ENCODE measurements at places on chromosomes 5 and 9.

DNA sequence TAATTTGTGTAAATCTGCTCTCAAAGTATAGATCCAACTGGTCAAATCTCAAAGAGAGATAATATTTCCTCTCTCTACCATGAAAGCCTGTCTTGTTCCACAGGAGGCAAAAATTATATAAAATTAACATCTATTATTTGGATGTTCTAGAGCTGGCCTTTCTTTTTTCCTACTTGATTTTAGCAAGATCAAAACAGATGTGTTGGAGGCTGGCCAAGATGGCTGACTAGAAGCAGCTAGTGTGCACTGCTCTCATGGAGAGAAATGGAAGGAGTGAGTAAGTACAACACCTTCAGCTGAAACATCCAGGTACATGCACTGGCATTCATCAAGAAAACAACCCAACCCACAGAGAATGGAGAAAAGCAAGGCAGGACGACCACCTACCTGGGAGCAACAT, 298.6 kb upstream of the SLC24A2 start:
- DNase-seq = no peak

GRCh38 chr9:14314424-14314928, 535 bp upstream of the NFIB start:
- DNase-seq = peak; percentile 39

GRCh38 chr5:29379619-29380018, 1813.9 kb upstream of the CDH6 start:
- DNase-seq = no peak

GRCh38 chr5:81420039-81420667, 26.2 kb upstream of the ACOT12 start:
- DNase-seq = no peak

DNA sequence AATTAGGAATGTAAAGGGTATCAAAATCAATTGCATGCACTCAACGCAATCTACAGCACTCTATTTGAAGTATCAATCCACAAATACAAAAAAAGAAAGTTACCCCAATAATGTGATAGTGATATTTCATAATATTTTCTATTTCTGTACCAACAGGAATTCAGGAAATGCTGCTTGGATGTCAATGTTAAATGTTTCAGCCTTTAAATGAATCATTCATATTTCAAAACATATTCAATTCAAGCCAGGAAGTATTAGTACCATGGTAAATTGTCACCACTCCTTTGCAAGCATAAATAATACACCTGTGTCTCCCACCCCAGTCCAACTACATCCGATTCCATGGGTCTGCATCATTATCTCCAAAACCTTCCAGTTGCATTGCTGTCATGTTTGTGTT, 1185.5 kb upstream of the CDH18 start:
- DNase-seq = no peak

DNA sequence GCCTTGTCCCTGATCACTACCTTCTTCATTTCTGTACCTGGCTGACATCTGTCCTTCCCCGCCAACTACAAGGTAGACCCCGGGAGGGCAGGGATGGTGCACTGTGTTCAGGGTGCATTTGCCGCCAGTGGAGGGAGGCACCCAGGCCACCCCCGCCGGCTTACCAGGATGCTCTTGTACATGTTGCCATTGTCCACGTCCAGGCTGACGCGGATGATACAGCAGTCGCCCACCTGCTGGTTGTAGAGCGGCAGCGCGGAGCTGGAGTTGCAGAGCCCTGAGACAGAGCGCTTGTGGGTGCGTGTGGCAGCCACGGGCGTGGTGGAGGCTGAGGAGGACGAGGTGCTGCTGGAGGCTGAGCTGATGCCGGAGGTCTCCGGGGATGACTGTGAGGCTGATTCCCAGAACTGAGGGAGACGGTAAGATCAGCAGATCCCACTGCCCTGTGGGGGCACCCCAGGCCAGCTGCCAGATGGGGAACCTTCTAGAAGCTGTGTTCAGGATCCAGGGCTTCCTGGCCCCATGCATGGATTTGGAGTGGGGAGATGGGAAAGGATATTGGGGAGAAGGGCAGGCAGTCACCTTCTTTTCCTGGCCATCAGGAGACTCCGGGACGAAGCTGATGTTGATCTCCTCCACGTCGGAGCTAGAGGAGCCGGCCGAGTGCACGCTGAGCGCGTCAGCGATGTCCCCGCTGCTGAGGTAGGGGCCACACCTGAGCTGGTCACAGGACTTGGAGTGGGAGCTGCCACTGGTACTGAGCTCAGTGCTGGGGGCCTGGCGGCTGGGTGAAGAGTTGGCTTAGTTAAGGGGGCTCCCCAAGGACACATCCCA, 19.5 kb downstream of the RALGDS start:
- DNase-seq = no peak

- peak; percentile 31 for DNase-seq
Measured at GRCh38 chr9:137244486-137245449, 3.7 kb downstream of the TUBB4B start.

- no peak for DNase-seq
Measured at GRCh38 chr5:14450018-14450524, 131.5 kb upstream of the OTULINL start.

GRCh38 chr9:81103597-81104471, 585.5 kb downstream of the TLE1 start:
- DNase-seq = no peak

DNA sequence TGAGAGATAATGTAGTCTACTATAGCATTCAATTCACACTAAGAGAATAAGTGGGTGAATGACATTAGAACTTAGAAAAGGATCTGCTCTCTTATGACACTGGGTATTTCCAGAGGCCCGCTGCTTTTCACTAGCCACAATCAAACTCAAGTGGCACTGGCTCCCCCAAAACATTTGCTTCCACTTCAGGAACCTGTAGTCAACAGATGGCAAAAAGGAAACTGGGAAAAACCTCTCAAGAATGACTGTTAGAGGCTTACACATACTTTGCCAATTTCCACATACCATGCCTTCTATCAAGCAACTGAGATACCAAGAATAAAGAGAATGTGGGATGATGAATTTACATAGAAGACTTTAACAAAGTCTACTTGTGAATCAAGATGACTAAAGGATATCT, 11.2 kb downstream of the POC5 start:
- DNase-seq = no peak

GRCh38 chr9:129357773-129358245, 179.7 kb upstream of the IER5L start:
- no peak for DNase-seq

- DNase-seq = peak; percentile 54
Measured at GRCh38 chr9:112971415-112971814, 40.6 kb downstream of the ZNF883 start.

DNA sequence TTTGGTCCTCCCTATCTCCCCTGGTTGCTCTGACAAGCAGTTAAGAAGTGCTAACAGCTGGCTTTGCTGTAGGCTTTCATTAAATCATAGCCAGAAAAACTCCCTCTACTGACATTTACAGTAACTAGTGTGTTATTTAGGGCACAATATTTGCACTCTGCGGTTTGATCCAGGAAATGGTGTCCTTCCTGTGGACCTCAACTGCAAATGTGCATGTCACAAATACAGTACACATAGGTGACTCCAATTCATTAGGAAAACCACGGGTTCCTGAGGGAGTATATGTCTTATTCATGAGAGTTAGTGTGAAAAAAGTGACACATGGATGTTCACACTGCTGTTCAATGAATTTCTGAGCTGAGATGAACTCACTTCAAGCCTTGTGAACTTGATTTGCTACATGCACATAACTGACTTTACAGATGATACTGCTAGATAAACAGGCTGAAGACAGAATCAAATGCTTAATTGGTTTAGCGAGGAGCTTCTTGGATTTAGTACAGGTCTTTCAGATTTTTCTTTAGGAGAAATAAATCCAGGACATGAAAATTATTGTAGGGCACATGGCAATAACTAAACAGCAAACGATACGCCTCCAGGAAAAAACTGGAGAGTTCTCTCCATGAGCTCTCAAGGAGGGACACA, 281.5 kb downstream of the EFNA5 start:
- no peak for DNase-seq

GRCh38 chr9:77162366-77162765, 15.0 kb upstream of the VPS13A start:
- DNase-seq = no peak

DNA sequence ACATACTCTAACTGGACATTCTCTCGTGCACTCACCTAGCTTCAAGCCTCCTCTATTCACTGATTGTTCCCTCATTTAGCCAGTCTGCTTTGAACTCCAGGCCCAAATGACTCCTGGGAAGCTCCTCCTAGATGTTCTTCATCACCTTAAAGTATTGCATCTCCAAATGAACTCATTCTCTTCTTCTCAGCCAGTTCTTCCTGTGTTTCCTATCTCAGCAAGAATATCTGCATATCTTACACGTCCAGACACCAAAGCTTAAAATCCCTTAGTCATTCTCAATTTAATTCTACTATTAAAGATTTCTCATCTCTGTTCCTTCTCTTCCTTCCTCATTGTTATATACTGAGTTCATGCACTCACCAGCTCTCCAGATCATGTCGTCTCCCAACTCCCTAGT, 118.6 kb upstream of the DAB2 start:
- no peak for DNase-seq

DNA sequence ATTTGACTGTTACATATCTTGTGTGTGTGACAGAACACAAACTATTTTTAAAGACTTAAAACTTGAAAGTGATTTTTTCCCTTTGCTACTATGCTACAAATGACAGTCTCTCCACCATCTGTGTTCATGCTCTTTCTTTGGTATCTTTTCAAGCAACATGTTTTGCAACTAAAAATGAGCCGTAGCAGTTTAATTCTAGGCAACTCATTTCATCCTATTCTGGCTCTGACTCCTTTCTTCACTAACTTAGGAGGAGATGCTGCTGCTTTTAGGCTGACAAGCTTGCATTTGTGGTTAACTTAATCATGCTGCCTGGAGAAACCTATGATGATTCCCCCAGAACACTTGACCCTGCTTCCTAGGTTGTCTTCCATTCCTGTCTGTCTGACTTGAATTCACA, 100.6 kb downstream of the HACD4 start:
- no peak for DNase-seq

GRCh38 chr5:1479581-1480188, 34.4 kb upstream of the SLC6A3 start:
- DNase-seq = peak; percentile 64

DNA sequence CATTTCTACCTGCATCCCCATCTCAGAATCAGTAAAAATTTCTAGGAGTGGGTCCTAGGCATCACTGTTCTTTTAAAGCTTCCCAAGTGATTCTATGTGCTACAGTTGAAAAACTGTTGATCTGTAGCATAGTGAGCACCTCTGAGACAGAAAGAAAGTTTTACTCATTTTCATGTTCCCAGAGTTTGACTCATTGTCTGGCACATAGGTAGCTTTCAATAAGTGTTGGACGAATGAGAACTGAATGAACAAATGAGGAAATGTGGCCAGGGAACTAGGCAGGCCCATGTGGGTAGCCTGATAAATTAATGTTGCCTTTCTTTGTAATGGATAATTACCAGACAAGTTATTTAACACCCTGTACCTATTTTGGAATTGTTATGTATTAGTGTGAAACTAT, 33.8 kb downstream of the RNF180 start:
- DNase-seq = no peak

DNA sequence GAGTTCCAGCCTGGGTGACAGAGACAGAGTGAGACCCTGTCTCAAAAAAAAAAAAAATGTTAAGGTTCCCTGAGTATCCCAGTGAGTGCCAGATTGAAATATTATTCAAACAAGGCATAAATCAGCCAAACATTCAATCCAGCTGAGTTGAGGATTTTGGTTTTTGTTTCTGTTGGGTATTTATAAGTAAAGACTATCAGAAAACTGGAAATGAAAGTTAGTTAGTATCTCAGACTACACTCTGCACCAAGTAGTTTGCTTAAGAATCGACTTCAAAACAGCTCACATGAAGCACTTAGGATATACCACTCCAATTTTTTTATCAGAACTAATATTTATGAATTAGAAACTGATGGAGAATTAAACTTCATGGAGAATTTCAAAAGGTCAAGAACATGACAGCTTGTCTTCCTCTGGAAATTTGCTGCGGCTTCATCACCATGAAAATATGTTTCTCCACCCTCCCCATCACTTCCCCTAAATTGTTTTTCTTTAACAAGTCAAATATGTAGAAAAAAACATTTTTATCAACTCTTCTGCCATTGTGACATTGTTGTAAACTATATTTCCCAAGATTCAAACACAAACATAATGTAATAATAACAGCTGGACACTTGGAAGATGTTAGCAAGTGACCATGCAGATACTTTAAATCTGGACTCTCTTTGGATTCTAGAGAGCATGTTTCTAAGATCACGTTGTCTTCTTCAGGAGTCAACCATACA, 110.0 kb upstream of the PTGER4 start:
- no peak for DNase-seq

DNA sequence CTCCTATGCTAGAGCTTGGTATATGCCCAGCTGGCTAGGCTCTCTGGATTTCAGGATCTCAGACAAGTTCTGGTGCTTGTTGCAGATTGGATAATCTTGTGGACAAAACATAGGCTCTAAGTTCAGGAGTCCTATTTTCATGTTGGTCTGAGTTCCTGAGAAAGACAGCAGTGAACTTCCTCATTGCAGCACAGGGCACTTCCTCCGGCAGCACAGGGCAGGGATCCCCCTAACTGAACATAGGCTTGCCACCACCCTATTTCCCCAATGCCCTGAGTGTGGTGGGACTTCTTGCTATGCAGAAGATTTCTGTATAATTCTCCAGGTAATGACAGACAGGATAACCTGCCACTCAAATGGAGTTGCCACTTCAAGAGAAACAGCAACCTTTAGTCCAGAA, 220.1 kb downstream of the PIK3R1 start:
- DNase-seq = no peak

DNA sequence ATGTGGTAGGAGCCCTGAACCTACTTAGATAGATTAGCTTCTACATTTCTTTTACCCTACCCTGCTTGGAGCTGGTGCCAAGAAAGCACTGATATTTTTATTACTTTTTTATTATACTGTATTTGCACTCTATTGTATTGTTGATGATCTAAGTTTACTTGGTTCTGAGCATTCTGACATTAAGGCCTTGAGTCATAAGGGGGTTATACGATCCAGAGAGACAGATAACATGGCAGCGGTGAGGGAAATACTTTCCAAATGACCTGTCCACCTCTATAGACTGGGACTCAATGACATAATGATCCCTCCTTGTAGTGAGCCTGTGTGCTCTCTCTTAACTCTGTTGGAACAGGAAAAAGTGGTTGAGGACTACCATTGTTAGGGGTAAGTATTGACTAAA, 176.3 kb downstream of the MAN2A1 start:
- DNase-seq = no peak

- DNase-seq = no peak
Measured at GRCh38 chr5:118451697-118452247, 536.6 kb downstream of the DTWD2 start.

GRCh38 chr5:115170134-115170928, 623 bp upstream of the TRIM36 start:
- DNase-seq = peak; percentile 83

- no peak for DNase-seq
Measured at GRCh38 chr9:85528607-85529006, 213.1 kb downstream of the AGTPBP1 start.

DNA sequence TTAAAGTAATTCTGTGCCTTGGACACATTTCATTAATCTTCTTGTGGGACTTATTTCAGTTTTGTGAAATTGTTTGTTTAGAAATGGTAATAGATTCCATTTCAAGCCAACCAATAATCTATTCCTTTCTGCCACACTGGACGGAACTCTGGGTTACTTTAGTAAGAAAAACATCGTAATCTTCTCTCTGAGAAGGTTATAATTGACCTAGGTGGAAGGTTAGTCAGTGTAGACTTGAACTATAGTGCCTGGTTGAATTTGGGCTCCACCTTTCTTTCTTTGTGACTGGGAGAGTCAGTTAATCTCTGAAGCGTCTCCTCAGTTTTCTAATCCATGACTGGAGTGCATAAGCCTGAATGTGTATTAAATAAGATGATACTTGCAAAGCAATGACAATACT, 89.7 kb upstream of the PRLR start:
- no peak for DNase-seq

GRCh38 chr5:34580983-34581382, 75.1 kb upstream of the RAI14 start:
- DNase-seq = peak; percentile 64
